ENCODE measurements at places on chromosomes 12 and 14.

GRCh38 chr14:49105956-49106355, 480.2 kb downstream of the RPS29 start:
- no peak for DNase-seq

- no peak for DNase-seq
Observed at GRCh38 chr12:13379531-13380188, 183.1 kb downstream of the EMP1 start.

DNA sequence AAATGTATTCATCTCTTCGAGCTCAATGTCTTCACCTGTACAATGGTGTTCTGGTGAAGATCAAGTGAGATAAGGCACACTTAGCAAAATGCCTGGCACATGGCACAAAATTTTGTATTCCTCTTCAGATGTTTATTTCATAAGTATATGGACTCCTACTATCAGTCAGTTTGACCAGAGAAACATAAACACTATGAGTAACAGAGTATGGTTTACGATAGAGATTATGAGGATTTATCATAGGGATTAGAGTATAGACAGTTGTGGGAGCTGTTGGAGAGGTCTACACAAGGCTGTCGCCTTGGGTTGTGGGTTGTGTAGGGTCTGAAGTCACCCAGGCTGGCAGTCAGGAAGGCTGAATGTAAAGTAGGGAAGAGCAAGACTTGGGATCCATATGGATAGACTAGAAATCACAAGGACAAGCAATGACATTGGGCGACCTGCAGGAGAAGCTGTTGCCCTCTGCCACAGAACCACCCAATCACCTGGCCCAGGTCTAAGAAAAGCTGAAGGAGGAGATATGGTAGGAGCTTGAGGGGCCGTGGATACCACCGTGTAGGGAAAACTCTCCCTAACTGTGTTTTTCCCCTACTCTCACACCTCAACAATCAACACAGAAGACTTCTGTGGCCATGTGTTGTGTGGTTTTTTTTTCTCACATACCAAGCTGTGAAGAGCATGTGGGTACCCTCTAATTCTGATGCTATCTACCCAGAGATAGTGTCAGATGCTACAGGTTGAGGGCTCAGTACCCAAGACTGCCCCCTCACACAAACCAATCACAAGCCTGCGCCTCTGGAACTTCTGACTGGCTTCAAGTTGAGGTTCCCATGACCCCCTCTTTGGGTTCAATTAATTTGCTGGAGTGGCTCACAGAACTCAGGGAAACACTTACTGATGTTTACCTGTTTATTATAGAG, 27.2 kb upstream of the RESF1 start:
- DNase-seq = no peak

DNA sequence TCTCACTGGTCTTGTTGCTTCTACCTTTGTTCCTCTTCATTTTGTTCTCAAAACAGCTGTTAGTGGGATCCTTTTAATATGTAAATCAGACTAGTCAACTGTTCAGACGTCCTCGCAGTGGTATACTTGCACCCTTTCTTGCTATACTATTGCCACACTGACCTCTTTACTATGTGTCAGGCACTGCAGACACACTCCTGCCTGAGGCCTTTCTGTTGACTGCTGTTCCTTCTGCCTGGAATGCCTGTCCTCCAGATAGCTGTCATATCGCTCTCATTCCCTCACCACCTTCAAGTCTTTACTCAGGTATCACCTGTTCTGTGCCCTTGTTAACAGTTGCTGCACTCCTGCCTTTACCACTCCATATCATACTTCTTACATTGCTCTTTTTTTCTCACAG, 90.0 kb upstream of the TMEM263 start:
- DNase-seq = no peak

- DNase-seq = no peak
Observed at GRCh38 chr14:101405171-101405883, 156.0 kb upstream of the DIO3 start.

GRCh38 chr12:53005215-53005985, 856 bp upstream of the EIF4B start:
- DNase-seq = no peak

GRCh38 chr12:14260011-14260993, 105.2 kb upstream of the ATF7IP start:
- no peak for DNase-seq

DNA sequence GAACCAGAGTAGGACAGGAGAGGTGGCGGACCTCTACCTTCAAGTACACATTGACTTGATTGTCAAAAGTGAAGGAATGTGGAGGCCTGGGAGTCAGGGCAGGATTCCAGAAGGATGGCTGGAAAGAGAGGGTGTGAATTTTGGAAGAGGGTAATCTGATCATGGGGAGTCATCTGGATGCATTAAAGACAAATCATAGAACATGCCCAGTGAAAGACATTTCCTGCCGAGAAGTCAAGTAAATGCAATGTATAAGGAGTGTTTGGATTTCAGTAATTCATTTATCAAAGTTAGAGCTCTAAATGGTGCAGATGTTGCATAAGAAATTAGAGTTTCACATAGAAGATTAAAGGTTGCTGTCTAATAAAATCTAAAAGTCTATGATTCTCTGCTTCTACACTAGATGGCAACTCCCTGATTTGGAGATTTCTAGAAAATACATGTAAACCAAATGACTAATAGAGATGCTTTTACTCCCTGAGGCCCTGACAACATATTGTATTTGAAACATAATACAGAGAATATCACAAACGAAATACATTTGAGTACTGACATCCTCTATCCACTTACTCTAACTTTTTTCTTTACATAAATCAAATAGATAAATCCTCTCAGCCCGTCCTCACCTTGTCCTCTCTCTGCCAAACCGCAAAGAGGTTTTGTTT, 91.3 kb downstream of the KCNA5 start:
- DNase-seq = no peak

- no peak for DNase-seq
Observed at GRCh38 chr12:116244001-116244400, 33.5 kb downstream of the MED13L start.

- no peak for DNase-seq
Observed at GRCh38 chr12:111455448-111456320, 50.0 kb downstream of the SH2B3 start.

GRCh38 chr14:72516936-72517700, 376.8 kb downstream of the DPF3 start:
- DNase-seq = peak; percentile 58

GRCh38 chr12:48767047-48767446, 21.8 kb downstream of the ADCY6 start:
- DNase-seq = no peak

DNA sequence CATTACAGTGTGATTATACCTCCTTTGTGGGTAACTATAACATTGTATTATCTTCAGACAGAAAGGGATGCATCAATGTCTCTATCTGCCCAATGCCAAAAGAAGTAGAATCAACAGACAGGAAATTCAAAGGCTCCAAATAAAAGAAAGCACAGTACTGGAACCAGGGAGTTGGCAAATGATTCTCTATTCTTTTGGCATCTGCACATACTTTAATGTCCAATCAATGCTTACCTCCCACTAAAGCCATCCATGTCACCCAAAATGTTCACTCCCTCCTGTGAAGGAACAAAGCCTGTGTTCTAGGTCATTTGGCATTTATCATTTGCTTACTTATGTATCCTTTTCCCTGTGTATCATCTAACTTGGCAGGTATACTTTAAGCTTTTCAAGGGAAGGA, 36.7 kb downstream of the KIF21A start:
- no peak for DNase-seq

DNA sequence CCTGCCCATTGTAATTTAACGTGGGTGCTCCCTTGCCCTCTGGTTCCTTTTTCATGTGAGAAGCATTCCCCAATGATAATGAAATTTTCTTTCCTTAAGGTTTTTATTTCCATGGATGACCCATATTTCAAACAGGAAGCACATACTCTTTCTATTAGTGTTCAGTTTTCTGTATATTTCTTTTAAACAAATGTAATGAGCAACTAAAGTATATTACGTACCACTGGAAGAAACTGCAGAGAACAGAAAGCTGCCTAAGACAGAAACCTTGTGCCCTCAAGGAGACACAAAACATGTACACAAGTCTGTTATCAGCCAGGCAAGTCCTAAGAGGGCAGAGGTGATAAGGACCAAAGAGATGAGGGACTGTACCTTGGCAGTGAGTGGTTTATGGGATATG, 414.9 kb downstream of the ETNK1 start:
- DNase-seq = no peak

GRCh38 chr14:87756661-87757060, 236.3 kb downstream of the GALC start:
- DNase-seq = no peak

DNA sequence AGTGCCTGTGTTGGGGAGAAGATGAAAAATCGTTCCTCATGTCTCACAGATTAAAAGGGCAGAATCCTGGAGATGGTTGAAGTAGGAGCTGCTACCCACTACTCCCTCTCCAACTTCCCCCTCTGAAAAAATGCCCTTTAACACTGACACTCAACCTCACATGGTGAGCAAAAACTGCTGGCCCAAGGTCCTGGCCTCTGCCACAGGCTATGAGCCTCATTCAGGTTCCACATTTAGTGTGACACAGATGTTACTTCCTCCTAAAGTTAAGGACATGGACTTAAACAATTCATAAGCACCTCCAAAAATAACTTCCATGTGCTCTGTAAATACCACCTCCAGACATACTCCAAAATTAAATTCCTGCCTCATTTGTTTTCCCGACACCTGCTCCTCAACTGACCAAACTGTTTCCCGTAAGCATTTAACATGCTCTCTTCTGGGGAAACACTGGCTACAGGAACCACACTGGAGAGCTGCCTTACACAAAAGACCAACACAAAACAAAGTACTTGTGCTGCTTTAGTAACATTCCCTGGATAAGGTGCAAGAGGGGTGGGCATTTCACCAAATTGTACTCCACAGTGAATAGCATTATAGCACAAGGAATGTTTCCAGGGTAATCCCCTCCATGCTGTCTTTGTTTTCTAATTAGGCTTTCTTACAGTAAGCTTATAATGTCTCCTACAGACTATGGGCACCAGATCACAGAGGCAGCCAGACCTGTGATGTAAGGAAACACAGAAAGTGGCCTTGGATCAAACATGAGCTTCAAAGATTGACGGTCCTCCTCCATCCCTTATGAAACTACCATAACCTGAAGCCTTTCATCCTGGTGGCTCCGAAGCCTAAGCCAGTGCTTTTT, 57.0 kb downstream of the PHLDA1 start:
- no peak for DNase-seq

DNA sequence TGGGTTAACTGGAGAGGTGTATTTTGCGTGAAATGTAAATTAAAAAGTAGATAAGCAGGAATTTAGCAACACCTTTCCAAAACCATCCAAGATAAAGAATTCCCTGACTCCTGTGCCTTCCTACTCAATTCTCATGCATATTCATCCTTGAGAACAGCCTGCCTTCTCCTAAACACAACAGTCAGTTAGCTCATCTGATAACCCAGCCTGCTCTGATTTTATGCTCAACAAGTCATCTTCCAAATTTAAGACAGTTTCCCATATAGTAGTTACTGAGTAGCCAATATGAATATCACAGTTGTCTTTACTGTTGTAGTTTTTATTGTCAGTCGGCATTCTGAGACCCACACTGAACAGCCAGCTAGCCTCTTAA, 27.1 kb downstream of the CPNE8 start:
- no peak for DNase-seq
